ENCODE measurements at places on chromosomes 6 and 20.

- no peak for DNase-seq
Observed at GRCh38 chr6:1890071-1890470, 280.4 kb downstream of the FOXC1 start.

DNA sequence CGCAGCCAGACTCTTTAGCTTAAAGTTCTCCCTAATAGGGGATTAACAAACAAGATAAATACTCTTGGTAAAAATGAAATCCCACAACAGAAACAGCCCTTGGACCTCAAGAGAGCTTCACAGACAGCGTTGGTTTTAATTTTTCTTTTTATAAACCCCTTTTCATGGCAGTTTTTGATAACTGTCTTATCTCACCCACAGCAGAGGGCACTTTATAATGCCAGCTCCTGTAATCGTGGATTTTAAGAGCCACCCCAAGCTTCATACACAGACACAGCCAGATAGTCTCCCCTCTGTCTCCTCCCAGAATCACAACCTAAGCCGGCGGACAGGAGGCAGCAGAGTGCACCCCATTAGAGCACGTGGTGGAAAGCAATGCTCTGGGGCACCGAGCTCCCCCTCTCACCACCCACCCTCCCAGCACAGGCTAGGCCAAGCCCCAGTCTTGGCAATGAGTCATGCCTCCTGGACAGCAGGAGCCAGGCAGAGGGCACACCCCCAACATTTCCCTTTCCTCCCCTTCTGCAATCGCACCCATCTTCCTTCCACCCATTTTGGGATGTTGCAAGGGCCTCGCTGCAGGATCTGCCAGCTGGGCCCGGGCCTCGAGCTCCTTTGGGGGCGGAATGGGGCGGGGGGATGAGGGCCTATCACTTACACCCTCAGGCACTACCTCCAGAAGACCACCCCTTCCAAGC, 2.4 kb downstream of the JAG1 start:
- no peak for DNase-seq

DNA sequence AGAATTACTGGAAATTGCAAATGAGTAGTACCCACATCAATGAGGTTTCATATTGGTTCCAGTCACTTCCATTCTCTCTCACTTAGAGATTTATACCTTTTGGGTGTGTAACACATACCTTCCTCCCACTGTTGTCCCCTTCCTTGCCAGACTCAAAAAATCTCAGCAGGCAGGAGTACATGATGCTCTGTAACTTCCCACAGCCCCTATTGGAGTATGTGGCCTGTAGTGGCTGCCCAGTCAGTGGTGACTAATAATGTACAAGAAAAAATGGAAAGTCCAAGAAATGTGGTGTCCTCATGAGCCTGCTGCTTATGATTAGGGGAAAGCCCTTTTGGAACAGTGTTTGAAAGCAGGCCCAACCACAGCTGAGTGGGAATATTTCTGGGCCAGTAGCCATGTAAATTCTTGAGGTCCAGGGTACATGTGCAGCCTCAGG, 312.0 kb downstream of the ZFAND3 start:
- no peak for DNase-seq

- DNase-seq: no peak
Observed at GRCh38 chr6:32794510-32794909, 22.3 kb downstream of the HLA-DOB start.

- DNase-seq: no peak
Observed at GRCh38 chr6:161921602-161922395, 647.9 kb upstream of the AGPAT4 start.

DNA sequence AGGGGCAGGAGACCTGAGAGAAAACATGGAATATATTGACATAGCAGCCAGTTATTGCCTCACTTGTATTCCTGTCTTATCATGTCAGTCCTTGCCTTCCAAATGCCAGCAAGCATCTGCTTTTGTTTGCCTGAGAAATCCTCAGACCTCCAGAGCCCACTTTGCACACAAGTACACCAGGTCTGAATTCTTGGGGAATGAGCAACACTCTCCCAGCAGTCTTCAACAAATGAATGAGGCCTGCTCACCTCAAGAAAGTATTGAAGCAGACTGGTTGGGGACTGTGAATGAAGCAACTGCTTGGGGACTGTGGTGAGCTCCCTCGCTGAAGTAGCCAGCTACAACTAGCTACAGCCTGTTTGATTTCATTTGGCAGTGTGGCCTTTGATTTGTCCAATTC, 172.8 kb upstream of the SPTLC3 start:
- DNase-seq: no peak

- DNase-seq: no peak
Observed at GRCh38 chr6:34517461-34517881, 38.7 kb downstream of the SPDEF start.

DNA sequence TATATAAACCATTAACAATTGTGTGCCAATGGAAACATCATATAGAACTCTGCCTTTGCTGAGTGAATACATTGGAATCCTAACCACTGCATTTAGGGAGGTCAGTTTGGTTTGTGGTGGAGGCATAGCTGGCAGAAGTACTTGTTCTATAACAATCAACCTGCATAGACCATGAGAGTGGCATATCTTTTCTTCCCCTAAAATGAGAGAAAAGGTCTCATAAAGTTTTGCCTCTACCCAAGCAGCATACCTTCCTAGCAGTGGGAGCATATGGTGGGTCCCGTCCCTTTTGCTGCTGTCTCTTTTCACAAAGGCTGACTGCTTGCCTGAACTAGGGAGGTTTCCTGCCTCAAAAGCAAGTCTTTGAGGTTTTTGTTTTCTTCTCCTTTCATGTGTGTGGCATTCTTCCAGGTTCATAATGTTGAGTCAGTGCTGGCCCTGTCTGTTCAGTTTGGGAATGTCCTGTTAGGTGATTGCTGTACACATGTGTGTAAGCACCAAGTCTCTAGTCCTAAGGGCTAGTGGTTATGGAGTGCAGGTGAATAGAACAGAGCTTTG, 61.2 kb upstream of the SUPT3H start:
- no peak for DNase-seq

GRCh38 chr6:73409395-73409794, 14.8 kb downstream of the DDX43 start:
- no peak for DNase-seq

GRCh38 chr20:60953321-60953720, 298.7 kb upstream of the CDH4 start:
- no peak for DNase-seq

- no peak for DNase-seq
Observed at GRCh38 chr20:10271494-10272219, 53.0 kb downstream of the SNAP25 start.

- no peak for DNase-seq
Observed at GRCh38 chr6:108235127-108235526, 25.7 kb downstream of the SNX3 start.

DNA sequence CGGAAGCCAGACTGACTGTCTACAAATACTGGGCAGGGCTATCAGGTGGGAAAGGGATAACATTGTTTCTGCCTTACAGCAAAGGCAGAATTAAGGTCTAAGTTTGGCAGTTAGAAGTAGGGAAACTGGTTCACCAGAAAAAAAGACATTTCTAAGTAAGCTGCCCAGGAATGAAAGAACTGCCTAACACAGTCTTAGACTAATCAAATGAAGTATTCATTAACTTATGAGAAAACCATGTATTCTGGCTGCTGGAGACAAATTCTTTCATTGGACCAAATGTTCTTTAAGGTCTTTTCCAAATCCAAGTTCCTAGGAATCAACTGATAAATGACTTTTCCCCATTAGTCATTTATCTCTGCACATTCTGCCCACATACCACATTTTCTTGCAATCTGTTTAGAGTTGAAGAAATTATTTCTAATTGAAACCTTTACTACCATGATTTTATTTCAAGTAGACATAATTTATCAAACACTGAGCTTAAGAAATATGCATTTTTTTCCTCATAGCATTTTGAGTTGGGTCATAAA, 120.3 kb upstream of the OGFRL1 start:
- DNase-seq: no peak

DNA sequence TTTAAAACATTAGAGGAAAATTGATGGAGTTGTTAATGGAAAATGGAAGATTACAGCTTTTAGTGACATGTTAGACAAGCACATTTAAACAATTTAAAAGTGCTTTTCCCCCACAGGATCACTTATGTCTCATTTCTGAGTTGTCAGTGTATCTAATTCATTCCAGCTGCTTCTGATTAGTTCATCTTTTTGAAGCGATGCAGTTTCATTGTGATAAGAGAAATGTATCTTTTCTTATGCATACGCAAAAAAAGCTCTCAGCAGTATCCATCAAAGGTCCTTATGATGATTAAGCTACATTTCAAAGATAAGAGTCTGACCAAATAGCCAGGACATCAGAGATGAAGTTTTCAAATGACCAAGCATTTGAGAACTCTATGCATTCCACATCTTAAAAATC, 572.6 kb upstream of the SYNCRIP start:
- no peak for DNase-seq

GRCh38 chr6:87155842-87156815, 764 bp downstream of the ZNF292 start:
- peak; percentile 14 for DNase-seq

- DNase-seq: no peak
Observed at GRCh38 chr6:29953001-29953441, 10.7 kb downstream of the HLA-A start.

DNA sequence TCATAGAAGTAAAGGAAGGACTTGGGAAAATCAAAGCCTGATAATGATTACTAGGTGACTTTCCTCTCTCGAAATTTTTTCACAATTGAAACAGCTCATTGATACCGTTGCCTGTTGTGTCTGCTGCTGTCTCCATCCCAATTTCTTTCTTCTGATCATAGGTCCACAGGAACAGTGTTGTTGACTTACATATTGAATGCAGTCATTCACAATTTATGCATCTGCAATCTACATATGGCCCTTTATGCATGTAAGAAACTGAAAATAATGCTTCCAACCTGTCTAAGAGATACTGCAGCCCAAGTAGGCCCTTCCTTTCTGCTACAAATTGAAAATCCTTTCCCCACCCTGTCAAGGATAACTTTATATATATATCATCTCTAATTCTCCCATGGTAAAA, 381.3 kb downstream of the PKHD1 start:
- no peak for DNase-seq

DNA sequence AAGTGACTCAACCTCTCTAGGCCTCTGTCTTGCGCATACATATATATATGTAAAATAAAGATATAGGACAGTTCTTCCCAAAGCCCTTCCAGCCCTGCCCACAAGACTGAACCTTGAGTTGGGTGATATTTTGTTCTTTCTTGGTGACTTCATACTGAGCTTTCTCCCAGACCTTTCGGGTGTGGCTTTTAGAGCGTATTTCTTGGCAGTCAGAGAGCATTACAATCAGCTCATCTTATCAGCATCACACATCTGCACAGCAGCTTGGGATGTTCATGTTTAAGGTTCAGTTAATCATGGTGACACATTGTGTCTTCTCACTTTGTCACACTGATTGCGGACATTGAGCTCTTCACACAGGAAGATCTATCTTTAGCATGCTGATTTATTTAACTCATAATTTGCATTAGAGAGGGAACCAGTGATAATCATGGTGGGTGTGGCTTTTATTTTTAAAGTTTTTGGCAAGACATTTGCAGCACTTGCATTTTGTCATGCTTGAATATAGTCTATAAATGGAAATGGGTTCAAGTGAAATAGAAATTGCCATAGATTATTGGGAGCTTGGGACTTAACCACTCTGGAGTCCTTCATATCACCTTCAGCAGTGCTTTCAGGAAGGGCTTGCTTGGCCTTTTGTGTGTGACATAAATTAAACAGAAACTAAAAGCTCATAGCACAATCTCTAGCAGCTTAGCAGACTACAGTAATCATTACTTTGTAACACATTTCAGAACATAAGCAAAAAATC, 8.3 kb downstream of the KIF3B start:
- DNase-seq: no peak

DNA sequence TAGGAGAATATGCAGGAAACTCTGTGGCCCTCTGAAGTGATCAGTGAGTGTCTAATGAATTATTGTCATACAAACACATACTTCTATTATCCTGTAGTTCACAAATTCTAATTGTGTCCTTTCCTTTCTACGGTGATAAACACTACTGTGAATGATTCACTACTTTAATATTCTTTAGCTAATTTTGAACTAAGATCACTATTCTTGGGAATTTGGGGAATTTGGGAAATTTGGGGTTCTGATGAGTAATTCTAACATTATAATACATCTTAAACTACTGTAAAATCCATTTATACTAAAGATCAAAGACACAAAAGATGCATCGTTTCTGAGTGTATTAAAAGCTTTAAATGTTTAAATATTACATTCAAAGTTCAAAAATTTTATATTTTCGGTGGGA, 1287.2 kb upstream of the CITED2 start:
- DNase-seq: no peak

GRCh38 chr20:61940491-61940890, 125.2 kb downstream of the TAF4 start:
- DNase-seq: no peak

DNA sequence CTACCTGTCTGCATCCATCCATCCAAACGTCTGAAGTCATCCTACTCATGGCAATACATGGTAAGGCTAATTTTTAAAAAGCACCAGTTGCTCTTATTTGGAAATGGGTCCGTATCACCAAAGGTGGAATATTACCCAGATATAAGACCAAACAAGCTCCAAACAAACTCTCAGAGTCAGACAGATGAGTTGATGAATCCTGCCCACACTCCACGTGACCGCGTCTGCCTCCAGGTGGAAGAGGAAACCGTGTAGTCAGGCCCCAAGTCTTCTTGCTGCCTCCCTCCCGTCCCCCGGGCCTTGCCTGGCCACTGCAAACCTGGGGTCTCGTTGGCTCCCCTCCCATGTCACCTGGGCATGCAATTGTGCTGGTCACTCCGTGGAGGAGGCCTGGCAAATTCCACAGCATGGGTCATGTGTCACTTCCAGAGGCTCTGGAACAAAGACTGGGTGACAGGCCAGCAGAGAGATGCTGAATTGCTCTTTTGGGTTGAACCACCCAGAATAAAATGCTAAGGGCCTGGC, 31.8 kb downstream of the CTCFL start:
- no peak for DNase-seq

DNA sequence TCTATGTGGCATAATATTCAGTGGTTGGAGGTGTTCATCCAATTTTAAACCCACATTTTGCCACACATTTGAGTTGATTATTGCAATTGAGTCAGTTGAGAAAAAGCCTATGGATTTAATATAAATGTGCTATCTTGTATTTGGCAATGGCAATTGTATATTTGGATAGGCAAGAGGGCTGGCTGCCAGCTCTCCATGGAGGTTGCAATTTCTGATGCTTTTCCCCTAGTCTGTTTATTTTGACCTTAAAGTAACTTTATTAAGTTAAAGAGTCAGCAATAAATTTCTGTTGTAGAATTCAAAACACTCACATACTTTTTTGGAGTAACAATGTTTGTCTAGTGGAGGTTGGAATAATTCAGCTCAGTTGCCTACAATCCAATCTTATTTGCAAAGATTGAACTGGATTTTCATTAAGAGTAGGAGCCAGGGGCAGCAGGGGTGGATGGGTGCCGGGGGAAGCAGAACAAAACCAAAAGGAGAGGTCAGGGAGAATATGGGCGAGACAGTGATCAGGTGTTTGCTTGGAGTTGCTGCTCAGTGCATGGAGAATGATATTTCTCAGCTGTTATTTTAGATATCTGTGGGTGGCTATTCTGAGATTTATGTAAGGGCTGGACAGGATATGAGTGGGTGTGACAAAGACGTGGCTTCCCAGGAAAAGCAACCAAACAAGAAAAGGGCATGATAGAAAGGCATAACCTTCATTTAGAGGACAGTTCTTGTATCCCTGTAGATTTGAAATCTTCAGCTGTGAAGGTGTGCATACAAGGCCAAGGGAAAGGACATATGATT, 163.0 kb downstream of the HDGFL1 start:
- no peak for DNase-seq

- no peak for DNase-seq
Observed at GRCh38 chr20:58102744-58103516, 125.5 kb downstream of the ANKRD60 start.
